A549 (cell line): ENCODE measurements at places on chromosomes 13 and 19. TPM values are rescaled to one million over a fixed set of nuclear protein-coding genes. Genes with fewer than 3 reads are reported as not detected.

The KLF5 gene
- 31.8 to 48.7 TPM (median 34.4 TPM) in 3 replicates for polyA plus RNA-seq

The ZNF846 gene
- 1.8 to 3.0 TPM (median 2.1 TPM) in 3 replicates for polyA plus RNA-seq

DNA sequence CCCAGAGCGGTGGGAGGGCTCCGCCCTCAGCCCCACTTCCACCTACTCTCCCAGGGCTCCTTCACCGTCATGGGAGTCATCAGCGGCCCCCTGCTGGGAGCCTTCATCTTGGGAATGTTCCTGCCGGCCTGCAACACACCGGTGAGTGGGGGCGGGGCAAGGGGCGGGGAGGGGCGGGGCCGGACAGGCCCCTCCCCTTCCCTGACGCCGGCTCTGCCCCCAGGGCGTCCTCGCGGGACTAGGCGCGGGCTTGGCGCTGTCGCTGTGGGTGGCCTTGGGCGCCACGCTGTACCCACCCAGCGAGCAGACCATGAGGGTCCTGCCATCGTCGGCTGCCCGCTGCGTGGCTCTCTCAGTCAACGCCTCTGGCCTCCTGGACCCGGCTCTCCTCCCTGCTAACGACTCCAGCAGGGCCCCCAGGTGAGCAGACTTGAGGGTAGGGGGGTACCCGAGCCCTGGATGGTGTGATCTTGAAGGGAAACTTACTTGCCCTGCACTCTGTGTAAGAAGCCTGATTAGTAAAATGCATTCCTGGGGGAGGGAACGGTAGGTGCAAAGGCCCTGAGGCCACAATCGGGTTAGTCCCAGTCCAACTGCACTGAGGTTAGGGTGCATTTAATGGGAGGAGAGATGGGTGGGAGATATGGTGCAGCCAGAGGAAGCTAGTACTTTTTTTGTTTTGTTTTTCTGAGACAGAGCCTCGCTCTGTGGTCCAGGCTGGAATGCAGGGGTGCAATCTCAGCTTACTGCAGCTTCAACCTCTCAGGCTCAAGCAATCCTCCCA, 12.1 kb downstream of the SLC5A5 start:
- no peak for DNase-seq

The ZNF224 gene
- 17.0 to 21.0 TPM (median 17.1 TPM) in 3 replicates for polyA plus RNA-seq

- no peak for DNase-seq
These were observed 7.7 kb downstream of the FBXL12 start for GRCh38 chr19:9811139-9811538.

DNA sequence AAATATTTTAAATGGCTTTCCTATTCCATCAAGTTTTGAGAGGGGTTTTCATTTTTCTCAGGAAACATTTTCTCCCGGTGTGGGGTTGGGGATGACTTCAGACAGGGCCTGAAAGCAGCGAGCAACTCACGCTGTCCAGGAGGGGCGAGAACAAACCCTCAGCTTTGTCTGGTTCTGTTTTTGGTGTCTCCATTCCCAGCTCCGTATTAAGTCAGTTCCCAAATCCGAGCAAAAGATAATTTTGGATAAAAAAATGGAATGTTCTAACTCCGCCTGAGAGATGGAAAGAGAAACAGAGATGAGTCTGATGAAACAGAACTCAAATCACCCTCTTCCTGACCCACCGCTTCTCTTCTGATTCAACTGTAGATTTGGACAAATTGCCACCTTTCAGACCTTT, 38.4 kb downstream of the RFX2 start:
- no peak for DNase-seq

The PLPPR3 gene
- 3.5 to 4.2 TPM (median 3.7 TPM) in 3 replicates for polyA plus RNA-seq

- DNase-seq: no peak
These were observed 20.1 kb upstream of the CAMSAP3 start for GRCh38 chr19:7575434-7576040.

- DNase-seq: no peak
These were observed 14.3 kb downstream of the IER2 start for GRCh38 chr19:13164343-13165161.

- no peak for DNase-seq
These were observed 34.7 kb upstream of the SPACA7 start for GRCh38 chr13:112341446-112341845.

The ATP8B3 gene
- 3.2 to 4.2 TPM (median 3.9 TPM) in 3 replicates for polyA plus RNA-seq

- no peak for DNase-seq
These were observed 15.7 kb downstream of the PNPLA6 start for GRCh38 chr19:7550987-7551761.

- DNase-seq: no peak
These were observed 214.9 kb upstream of the EDNRB start for GRCh38 chr13:78133511-78133910.

The ONECUT3 gene
- 0.01 TPM in 1 of 3 replicates, not detected in the others for polyA plus RNA-seq

- no peak for DNase-seq
These were observed 13.3 kb downstream of the PLEKHF1 start for GRCh38 chr19:29678484-29679106.

GRCh38 chr13:35818633-35819067, 312.5 kb downstream of the DCLK1 start:
- no peak for DNase-seq

- DNase-seq: no peak
These were observed 1.4 kb upstream of the USF2 start for GRCh38 chr19:35267353-35267817.

DNA sequence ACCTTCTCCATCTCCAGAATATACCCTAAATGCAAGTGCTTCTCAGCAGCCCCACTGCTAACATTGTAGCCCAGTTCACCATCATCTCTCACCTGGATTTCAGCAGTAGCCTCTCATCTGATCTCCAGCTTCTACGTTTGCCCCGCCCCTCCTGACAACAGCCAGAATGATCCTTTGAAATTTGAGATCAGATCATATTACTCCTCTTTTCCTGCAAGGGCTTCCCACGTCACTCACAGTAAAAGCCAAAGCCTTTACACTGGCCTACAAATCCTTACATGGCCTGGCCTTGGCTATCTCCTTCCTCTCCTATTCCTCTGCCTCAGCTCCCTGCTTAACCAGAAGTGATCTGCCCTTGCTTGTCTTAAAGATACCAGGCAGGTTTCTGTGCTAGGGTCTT, 94.3 kb upstream of the NBEA start:
- no peak for DNase-seq

- no peak for DNase-seq
These were observed 793.7 kb upstream of the SLITRK5 start for GRCh38 chr13:86877441-86877840.

DNA sequence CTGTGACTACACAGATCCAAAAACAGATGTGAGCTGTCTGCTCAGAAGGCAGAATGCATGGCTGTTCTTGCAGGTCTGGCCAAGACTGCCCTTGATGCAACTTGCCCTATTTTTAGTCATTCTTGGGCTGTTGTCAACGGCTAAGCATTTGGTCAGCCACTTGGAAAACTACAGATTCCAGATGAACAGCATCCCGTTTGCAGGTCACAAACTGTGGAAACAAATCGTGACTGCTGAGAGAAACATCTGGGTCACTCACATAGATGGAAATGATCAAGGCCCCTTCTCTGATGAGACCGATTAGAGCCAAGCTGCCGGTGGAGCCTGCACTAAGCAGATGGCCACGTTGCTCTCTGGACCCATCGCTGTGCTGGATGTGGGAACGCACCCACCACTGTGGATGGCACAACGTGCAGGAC, 15.4 kb upstream of the METTL21C start:
- no peak for DNase-seq

GRCh38 chr13:42807241-42807640, 25.9 kb downstream of the FAM216B start:
- no peak for DNase-seq

The BRME1 gene
- polyA plus RNA-seq: 1.1 to 2.3 TPM (median 1.2 TPM) in 3 replicates

GRCh38 chr13:24356837-24357236, 47.5 kb downstream of the C1QTNF9 start:
- no peak for DNase-seq

DNA sequence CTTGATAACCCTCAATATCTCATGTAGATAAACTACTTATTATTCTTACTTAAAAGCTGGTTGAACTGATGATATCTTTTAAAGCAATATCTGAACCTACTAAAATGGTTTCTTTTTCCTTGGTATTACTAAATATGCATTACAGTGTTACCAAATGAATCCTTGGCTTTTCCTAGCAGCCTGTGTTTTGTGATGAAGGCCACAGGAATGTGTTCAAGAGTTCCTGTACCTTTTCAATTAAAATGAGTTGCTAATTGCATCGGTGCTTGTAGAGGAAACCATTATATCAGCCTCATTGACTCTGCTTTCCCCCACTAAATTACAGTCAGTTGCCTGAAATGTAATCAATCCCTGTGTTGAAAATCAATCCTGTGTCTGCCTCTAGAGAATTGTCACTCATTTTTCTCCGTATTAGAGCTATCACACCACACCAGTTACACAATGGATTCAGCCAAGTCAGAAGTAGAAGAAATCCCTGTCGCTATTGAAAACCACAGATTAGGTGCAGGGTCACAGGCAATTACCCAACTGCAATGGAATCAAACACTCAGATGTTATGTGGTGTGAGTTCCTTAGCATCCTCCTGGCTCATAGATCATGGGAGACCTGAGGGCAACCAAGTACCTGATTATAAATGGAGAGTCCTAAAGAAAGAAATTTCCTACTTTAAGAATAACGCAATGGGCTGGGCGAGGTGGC, 13.3 kb downstream of the FAM216B start:
- no peak for DNase-seq

GRCh38 chr19:2387367-2388288, 27.6 kb downstream of the TMPRSS9 start:
- no peak for DNase-seq

DNA sequence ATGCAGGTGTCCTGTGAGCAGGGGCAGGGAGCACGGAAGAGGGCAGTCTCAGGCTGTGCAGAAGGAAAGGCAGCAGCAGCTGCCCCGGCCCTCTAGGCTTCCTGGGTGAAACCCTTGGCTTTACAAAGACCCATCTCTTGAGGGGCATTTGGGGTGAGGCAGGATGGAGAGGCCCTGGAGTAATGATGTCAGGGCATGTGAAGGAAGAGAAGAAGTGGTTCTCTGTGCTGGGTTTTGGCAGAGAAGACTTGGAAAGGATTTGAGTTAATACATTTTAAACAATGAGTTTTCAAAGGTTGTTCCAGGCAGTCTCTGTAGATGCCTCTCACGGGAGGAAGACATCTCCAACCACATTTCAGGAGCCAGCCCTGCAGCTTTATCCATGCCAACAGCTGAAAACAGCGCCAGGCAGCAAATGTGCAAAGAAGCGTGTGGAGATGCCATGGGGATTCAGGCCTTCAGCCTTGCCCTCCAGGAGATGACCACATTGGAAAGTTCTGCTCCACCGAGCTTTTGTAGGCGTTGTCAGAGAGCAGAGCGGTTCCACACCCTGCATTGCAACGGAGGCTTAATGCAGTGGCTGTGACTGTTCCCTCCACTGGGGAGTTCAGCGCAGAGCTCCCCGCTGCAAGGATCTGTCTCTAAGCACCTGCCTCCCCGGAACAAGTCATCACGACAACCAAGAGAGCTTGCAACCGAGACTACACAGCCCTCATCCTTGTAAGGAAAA, 322.8 kb downstream of the UQCRFS1 start:
- DNase-seq: peak; percentile 11

DNA sequence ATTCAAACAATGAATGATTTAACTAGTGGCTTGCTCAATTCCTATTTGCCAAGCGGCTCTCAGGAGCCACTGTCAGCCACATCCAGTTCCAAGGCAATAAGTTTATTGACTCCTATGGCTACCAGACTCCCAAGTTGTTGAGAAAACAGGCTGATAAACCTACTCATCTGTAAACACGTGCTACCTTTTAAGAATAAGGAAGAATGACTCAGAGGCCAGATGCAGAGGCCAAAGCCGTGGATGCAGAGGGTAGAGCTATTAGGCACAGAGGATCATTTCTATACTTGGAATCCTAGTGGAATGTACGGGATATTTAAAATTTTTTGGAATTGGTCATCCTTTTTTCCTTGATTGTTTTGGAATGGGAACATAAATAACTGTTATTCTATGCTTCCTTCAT, 1921.1 kb downstream of the OLFM4 start:
- DNase-seq: no peak

DNA sequence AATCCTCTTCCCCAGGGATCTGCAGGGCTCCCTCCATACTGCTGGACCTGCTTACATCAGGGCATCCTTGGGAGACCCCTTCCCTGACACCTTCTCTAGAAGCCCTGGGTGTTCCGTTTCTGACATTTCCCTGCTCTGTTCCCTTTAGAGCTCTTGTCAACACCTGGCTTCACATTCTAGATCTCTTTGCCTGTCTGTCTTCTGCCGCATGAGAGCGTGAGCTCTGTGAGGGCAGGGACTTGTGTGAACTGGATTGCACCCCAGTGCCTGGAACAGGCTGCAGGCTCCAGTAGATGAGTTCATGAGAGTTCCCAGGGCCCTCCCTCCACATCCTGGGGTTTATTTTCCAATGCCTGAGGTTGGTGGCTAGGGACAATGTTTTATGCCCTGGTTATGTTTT, 651 bp downstream of the CEACAM7 start:
- no peak for DNase-seq

GRCh38 chr19:35357867-35358573, at the start of gene FFAR3:
Gene FFAR3 (plus strand): TSS chr19:35358460. CDS start chr19:35358891, 431 bp downstream.
- no peak for DNase-seq

The SKA3 gene
- 12.1 to 15.3 TPM (median 13.5 TPM) in 3 replicates for polyA plus RNA-seq

GRCh38 chr19:42096255-42096837, 20.4 kb downstream of the ZNF574 start:
- no peak for DNase-seq

- DNase-seq: no peak
These were observed 89.2 kb downstream of the RGCC start for GRCh38 chr13:41546372-41547190.

- no peak for DNase-seq
These were observed at the start of gene PLEKHA4 for GRCh38 chr19:48868114-48868886. Gene PLEKHA4 (minus strand): TSS chr19:48868617. CDS start chr19:48867620, 997 bp downstream.

The KCNJ14 gene
- polyA plus RNA-seq: 1.3 to 1.4 TPM (median 1.3 TPM) in 3 replicates

The LGALS14 gene
- not detected in 3 replicates for polyA plus RNA-seq

The PRR36 gene
- polyA plus RNA-seq: 0.22 to 0.35 TPM (median 0.30 TPM) in 3 replicates

DNA sequence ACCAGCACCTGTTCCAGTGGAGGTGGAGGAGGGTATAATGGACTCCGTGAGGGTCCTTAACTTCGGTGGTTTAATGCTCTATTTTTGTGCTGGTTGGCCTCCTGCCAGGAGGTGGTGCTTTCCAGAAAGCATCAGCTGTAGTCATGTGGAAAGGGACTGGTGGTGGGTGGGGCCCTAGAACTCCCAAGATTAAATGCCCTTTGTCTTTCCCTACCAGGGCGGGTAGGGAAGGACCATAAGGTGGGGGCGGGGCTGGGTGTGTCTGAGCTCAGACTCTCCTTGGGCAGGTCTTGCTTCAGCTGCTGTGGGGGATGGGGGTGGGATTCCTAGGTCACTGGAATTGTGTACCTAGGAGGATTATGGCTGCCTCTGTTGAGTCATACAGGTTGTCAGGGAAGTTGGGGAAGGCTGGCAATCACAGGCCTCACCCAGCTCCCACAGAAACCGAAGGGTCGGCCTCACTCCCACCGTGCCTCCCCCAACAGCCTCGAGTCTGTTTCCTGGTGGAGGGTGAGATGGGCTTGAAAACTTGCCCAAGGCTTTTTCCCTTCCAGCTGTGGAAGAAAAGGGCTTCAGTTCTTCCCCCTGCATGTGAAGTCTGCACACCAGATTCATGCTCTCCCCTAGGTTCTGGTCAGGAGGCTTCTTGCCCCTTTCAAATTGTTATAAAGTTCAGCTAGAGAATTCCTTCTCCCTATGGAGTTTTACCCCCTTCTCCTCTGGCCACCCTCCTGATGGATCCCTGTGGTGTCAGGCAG, 60.3 kb upstream of the CLDN10 start:
- DNase-seq: peak; percentile 55
